ENCODE measurements at places on chromosomes 16 and 17.
A peak's percentile ranks its signal among the peaks of the same experiment; 100 is the strongest.

DNA sequence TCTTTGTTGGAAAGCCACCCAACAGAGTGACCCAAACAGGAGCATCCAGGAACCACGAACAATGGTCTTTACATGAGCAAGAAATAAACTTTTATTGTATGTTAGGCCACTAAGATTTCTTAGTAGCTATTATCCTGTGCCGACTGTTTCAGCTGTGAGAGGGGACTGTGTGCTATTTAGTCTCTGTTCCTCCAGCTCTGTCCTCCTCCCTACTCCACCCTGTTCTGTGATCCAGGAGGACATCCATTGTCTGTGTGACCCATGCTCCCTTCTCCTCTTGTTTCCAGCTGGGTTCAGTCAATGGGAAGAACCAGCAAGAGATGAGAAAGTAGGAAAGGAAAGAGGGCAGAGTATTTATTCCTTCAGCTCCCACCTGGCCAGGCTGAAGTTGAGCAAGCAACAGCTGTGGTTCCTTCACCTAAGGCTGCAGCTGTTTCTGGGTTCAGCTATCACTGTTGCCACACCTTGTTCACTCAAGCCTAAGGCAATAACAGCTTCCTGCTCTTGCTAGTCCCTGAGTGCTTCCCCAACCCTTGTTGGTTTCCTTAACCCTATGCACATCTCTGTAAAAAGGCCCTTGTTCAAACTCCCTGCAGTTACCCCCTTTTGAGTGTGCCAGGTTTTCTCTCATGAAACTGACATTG lies 14.9 kb upstream of the B4GALNT2 start:
- DNase-seq = no peak

DNA sequence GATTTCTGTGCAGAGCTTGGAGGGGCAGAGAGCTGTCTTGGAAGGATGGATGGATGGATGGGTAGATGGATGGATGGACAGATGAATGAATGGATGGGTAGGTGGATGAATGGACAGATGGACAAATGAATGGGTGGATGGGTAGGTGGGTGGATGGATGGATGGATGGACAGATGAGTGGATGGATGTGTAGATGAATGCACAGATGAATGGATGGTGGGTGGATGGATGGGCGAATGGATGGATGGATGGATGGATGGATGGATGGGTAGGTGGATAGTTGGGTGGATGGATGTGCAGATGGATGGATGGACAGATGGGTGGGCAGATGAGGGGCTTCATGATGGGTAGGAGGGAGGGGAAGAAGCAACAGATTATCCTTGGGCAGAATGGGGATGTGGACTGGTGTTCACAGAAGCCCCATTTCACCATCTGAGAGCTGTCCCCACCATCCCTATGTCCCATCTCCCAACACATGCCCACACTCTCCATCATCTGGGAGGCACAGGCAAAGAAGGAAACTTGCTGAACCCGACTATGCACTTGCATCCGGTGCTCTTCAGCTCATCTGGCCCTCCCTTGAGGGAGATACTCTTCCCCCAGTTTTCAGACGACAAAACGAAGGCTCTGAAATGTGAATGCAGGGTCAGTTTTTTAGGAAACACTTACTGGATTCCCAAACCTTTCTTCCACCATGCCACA lies 57.2 kb downstream of the IL21R start:
- no peak for DNase-seq

DNA sequence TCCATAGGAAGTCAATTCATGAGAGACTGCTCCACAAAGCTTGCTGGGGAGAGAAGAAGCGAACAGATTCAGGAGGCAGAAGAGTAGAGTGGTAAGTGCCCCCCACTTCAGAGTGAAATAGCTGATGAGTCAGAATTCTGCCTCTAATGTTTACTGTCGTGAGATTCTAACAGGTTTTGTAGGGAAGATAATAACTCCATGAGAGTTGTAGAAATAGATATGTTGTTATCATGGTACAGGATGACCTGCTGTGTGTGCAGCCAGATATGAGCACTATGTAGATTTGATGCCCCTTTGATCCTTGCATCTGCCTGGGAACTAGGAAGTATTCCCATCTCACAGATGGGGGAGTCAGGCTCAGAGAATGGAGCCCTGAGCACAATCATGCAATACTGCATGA lies 502.4 kb upstream of the CDH11 start:
- no peak for DNase-seq

GRCh38 chr17:30958187-30958586 lies 12.7 kb upstream of the RNF135 start:
- no peak for DNase-seq

DNA sequence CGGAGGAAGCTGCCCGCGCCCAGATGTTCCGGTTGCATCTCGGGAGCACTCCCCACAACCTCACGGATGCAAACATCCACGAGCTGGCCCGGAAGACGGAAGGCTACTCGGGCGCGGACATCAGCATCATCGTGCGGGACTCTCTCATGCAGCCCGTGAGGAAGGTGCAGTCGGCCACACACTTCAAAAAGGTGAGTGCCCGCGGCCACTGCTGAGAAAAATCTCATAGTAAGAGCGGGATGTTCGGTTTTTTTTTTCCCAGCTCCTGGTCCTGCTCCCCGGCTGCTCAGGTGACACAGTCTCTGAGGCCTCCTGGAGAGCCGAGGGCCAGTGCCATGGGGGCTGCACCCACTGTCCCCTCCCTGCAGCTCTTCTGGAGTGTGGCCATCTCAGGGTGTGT lies 9.3 kb downstream of the PDF start:
- DNase-seq = no peak

GRCh38 chr16:79018650-79019429 lies 581.7 kb downstream of the MAF start:
- DNase-seq = no peak

- DNase-seq = no peak
Observed at GRCh38 chr17:75096082-75096625, 8.4 kb downstream of the SLC16A5 start.

DNA sequence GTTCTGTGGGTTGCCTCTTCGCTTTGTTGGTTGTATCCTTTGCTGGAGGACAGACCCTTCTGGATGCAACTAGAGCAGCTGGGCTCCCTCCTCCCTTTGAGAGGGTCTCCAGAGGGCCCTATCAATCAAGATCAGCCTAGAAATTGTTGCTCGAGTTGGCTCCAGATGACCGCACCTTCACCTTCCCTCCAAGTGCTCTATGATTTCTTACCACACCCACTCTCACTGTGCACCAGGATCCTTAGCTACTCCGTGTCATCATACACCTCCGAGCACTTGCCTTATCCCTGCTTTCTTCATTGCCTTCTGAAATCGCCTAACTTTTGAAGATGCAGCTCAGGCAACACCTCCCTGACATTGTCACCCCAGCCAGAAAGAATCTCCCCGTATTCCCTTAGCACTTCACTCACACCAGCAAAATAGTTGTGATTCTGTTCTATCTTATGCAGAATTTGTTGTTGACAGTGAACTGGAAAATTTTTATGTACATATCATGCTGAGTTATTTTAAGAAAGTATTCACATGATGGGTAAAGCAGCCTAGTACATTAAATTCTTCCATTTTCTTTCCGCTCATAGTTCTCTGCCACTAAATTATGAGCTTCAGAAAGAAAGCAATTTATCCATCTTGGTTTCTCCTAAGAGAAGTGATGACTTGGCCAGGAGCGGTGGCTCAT lies 52.9 kb downstream of the ABAT start:
- no peak for DNase-seq

- no peak for DNase-seq
Observed at GRCh38 chr17:64515419-64515818, 8.6 kb downstream of the CEP95 start.

GRCh38 chr17:72514891-72515290 lies 394.1 kb downstream of the SOX9 start:
- no peak for DNase-seq

DNA sequence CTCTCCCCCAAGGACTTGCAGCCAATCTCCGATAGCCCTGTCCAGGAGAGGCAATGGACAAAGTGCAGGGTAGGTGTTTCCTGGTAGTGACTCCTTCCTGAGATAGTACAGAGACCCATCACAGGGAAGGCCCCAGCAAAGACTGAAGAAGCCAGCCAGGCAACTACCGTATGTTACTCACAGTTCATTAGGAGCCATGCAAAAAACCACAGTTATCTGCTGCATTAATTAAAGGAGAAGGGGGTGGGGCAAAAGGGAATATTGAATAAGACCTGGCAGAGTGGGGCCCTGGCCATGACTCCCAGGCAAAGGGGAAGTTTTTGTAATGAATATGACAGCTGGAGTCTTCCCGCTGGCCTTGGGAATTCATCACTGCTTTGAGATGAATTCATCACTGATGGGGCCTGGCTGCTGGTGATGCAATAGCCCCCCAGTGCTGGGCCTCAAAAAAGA lies 2.5 kb upstream of the SLC13A2 start:
- no peak for DNase-seq

DNA sequence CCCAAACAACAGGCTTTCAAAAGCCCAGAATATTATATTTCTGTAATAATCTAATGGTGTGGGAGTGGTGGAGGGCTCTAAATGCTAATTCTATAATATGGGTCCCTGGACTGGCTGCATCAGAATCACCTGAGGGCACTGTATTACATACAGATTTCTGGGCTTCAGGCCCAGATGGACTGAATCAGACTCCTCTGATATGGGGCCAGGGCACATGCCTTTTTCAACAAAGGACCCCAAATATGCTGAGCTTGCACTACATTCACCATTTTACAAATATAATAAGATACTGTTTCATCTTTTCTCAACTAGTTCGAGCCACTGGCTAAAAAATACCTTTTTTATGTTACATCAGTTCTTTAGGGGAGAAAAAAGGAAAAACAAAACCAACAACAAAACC lies 309.7 kb downstream of the MAP2K6 start:
- no peak for DNase-seq

- DNase-seq = no peak
Observed at GRCh38 chr16:48099455-48099854, 56.3 kb downstream of the ABCC12 start.

- peak; percentile 69 for DNase-seq
Observed at GRCh38 chr17:19513897-19514488, 19.7 kb upstream of the SLC47A1 start.

DNA sequence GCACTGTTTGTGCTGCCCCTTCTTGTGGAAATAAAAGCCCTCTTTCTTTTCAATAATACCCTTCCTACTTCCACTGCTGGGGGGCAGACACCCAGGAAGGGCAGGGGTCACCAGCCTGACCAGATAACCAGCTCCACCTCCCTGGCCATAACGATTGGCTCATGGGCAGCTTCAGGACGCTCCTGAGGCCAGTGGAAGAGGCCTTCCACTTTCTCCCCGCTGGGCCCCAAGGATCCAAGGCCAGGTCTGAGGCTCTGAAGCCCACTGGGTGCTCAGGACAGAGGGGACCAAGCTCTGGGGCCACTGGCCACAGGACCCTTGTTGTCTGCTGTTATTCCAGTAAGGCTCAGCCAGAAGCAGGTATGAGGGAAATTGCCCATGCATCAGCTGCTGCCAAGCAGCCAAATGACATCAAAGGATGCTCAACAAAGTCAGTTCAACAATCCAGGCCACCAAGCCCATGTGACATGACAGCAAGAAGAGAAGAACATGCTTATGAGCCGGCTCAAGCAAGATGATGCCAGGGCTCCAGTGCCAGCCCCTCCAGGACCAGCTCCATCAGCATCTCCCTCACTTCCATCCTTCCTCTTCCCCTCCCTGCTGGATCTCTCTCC lies 238.8 kb downstream of the ZNF423 start:
- no peak for DNase-seq

DNA sequence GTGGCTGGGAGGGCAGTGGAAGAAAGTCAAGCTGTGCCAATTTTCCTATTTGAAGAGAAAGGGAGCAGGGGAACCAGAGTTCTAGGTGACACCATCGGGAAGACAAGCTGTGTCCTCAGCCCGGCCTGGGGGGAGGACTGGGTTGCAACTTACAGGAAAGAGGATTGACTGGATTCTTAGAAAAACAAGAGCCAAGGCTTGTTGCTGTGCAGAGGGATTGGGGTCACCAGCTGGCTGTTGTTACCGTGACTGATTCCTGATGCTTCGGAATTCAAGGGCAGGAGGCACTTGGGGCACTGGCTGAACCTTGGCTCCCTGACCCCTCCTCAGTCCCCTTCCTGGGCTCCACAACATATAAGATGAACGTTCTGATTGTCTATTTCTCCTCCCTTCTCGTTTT lies 16.8 kb upstream of the MMP2 start:
- peak; percentile 77 for DNase-seq

DNA sequence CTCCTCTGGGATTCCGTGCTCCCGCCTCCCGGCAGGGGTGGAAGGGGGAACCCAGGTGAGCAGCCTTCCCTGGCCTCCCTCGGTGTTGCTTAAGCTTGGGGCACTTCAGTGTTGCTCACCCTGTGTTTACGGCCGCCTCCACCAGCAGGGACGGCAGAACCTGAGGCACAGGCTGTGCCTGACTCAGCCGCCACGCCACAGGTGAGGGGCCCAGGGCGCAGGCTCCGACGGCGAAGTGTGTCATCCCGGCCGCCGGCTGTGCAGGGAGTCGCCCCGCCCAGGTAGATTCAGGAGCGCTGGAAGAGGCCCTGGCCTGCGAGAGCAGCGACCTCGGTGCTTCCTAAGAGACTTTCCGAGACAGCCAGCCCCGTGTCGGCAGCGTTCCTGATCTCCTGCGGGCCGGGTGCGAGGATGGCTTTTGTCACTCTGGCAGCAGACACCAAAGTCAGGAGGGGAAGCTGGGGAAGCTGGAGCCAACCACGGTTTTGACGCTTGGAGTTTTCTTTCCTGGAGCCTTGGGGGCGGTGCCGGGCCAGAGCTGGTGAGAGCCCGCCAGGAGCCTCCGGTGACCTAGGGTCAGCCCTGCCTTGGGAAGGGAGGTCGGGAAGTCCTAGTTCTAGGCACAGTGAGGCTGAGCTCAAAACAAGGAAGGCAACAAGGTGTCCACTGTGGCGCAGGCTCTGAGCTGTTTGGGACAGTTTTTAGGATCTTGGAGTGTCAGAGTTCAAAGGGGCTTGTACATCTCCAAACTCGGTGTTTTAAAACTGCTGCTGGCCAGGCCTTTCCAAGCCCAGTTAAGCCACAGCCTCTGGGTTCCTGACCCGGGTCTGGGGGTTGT lies 2.1 kb downstream of the GSE1 start:
- DNase-seq = no peak

- peak; percentile 59 for DNase-seq
Observed at GRCh38 chr17:81329927-81330883, 35.1 kb upstream of the SLC38A10 start.

DNA sequence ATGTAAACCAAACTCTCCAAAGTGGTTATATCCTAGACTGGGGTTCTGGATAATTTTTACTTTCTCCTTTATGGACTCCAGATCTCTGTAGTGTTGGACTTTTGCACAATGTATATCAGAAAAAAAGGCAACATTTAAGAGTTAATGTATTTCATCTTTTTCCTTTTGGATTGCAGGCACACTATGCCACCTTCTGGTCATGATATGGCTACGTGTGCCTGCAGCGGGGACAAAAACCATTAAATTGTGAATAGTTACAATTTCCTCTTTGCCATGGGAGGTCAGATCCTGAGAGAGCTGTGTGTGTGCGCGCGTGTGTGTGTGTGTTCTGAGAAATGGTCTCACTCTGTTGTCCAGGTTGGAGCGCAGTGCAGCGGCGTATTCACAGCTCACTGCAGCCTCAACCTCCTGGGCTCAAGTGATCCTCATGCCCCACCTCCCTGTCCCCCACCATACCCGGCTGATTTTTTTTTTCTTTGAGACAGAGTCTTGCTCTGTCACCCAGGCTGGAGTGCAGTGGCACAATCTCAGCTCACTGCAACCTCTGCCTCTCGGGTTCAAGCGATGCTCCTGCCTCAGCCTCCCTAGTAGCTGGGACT lies 4.3 kb upstream of the SGF29 start:
- no peak for DNase-seq

- DNase-seq = no peak
Observed at GRCh38 chr17:17606416-17607000, 15.0 kb upstream of the PEMT start.

GRCh38 chr17:13835151-13835550 lies 233.4 kb upstream of the HS3ST3A1 start:
- no peak for DNase-seq
